Activated CD8-positive, alpha-beta T cell treated with anti-CD3 and anti-CD28 coated beads, Interleukin-2, amount 10 ng/mL, durations not matched to agents 7 days and 5 days (primary cell): ENCODE measurements at places on chromosomes 6 and 20.
A peak's percentile ranks its signal among the peaks of the same experiment; 100 is the strongest.

DNA sequence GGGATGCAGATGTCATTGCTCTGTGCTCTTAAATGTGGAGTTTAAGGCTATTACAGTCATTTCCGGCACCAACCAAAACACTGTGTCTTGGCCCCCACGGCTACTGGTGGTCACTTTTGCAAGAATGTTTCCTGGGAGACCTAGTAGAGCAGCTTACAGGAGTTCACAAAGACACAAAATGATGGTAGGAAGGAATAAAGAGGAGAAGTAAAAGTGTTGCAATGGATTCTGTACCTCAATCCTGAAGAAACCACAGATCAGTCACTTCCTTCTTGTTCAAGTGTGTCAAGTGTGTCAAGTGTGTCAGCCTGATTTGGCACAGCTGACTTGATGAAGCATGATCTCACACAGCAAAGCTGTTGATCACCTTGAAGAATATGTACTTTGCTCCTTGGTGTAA is 344.0 kb downstream of the PLCB1 start:
- no peak for DNase-seq

DNA sequence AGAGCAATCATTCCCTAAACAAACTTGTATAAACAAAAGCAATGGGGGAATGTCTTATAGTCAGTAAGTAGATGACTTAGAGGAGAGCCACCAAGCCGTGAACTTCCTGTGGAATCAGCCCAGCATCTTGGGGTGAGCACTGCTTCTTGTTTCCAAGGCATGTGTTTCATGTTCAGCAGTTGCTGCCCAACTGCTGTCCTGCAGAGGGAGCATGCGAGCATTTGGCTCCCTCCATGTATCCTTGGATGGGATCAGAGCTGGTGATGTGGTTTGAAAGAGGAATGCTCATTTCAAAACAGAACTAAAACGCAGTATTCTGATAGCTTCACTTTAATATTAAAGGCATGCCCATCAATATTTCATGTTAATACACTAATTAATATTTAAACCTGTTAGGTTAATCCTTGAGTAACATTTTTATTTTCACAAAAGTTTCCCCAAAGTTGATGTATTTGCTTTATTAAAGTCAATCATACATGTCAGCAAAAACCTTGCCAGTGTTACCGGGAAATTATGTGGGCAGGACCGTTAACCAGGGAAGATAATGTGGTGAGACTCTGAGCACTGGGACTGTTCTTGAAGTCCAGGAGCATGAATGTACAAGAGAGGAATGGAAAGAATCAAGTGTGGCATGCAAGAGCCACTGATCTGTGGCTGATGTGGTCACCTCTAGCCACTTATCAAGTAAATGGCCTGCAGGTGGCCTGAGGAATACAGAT is 172.1 kb upstream of the GGTLC1 start:
- DNase-seq, result peak; percentile 35

DNA sequence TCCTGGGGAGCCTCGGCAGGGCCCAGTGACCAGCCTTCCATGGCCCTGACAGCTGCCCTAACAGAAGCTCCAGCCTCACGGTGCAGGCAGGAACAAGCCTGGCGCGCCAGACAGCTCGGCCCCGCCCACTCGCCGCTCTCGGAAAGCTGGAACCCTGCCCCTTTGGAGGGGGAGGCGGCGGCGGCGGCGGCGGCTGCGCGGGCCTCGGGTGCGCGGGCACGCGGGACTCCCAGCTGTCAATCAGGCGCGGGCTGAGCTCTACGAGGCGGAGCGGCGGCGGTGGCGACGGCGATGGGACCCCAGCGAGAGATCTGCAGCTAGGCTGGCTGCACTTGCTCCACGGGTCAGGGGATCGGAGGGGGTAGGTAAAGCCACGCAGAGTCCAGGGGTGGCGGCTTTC is at the start of gene NRSN1:
Gene NRSN1, plus strand, starts transcription at position 236 of the 400 bp plus-strand sequence. CDS start 8,113 bp downstream, outside the sequence.
- DNase-seq, result no peak

- DNase-seq, result no peak
These were observed 17.6 kb upstream of the CTAGE9 start for GRCh38 chr6:131728296-131728939.

- no peak for DNase-seq
These were observed 64.6 kb upstream of the TXNDC5 start for GRCh38 chr6:7974938-7975763.

- DNase-seq, result no peak
These were observed 206.7 kb downstream of the CLIC5 start for GRCh38 chr6:45808917-45809316.

- no peak for DNase-seq
These were observed 7.7 kb upstream of the SEC63 start for GRCh38 chr6:107965746-107966145.

GRCh38 chr6:109014606-109015005 is 80.0 kb downstream of the SESN1 start:
- no peak for DNase-seq

DNA sequence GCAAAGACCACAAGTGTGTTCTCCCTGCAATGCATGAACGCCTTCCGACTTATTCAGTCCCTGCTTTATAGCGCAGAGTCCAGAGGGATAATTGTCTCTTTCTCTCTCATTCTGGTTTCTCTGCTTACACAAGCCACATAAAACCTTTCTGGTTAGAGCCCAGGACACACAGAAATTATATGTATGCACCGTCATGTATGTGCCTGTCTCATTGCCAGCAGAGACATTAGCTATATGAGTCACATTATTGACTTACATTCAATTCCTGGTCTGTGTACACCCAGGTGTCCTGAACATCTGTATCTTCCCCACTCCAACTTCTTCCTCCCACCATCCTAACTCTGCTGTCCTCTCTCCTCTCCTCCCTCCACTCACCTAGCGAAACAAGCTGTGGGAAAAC is 44.0 kb downstream of the LRFN2 start:
- DNase-seq, result no peak

GRCh38 chr20:61382194-61382593 is 130.1 kb downstream of the CDH4 start:
- no peak for DNase-seq

GRCh38 chr6:122620428-122620827 is 10.2 kb downstream of the PKIB start:
- DNase-seq, result no peak

DNA sequence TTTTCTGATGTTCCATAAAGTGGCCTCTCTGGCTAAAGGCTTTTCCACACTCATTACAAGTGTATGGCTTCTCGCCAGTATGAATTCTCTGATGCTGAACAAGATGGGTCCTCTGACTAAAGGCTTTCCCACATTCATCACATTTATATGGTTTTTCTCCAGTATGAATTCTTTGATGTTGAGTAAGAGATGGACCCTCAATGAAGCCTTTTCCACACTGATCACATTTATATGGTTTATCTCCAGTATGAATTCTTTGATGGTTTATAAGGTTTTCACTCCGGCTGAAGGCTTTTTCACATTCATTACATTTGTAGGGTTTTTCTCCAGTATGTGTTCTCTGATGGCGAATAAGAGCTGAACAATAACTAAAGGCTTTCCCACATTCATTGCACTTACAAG is 20.4 kb downstream of the ZNF184 start:
- no peak for DNase-seq

- no peak for DNase-seq
These were observed 36.0 kb upstream of the GRM4 start for GRCh38 chr6:34181908-34182307.

DNA sequence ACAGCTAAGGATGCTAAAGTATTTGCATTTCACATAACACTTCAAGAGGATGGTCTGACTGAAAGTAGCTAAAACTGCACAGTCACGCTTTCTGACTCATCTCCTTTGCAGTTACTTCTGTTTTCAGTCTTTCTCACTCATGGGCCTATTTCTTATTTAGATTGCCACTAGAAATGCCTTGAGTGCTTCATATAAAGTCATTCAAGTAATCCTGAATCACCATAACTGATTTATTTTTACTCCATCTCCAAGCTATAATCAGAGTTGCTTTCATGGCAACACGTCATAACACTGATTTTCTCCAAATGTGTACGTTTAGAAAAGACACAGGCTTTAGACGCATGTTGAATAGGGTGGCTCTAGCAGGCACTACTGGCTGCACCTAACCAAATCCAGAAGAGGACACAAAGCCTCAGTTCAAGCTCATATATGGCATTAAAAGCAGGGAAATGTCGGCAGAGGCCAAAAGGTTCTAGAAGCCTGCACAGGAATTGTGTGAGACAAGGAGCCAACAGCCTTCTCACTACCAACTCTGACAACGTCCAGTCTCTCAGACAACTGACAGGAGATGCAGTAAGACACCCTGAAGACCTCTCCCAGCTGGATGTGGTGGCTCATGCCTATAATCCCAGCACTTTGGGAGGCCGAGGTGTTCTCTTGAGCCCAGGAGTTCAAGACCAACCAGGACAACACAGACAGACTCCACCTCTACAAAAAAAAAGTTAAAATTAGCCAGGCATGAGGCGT is 64.1 kb upstream of the BEND6 start:
- DNase-seq, result no peak

DNA sequence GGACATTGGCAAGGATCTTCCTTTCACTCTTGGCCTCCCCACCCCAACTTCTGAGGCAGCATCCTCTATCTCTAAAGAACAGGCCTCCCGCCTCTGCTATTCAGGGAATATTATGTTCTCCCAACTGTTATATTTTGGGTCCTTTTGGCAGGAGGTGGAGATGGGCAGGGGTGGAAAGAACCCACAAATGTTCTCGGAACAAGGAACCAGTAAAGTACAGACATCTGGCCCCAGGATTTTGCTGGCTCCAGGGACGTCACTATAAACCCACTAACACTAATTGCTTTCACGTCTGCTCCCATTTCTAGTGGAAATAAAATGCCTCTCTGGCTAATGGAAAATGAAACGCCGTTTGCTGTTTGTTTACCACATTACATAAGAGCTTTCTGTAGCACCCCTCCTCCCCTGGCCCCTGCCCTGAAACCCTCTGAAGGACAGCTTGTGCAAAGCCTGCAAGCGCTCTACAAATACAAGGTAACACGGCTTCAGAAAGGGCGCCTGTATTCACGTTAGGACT is 77.7 kb upstream of the TBC1D7 start:
- DNase-seq, result no peak

DNA sequence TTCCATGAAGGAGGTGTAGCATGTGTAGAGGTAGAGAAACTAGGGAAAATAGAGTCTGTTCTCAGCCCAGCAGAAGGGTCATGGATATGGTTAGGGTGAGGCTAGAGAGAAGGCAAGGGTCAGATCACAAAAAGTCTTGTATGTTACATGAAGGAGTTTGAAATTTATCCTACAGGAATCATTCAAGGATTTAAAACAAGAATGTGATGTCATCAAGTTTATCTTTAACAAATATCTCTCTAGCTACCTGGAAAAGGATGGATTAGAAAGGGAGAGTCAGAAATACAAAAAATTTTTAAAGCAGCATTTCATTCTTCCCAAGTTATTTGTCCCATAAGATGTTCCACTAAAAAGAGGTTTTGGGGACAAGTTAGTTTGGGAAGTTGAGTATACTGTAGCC is 4.4 kb upstream of the CHD6 start:
- DNase-seq, result no peak

DNA sequence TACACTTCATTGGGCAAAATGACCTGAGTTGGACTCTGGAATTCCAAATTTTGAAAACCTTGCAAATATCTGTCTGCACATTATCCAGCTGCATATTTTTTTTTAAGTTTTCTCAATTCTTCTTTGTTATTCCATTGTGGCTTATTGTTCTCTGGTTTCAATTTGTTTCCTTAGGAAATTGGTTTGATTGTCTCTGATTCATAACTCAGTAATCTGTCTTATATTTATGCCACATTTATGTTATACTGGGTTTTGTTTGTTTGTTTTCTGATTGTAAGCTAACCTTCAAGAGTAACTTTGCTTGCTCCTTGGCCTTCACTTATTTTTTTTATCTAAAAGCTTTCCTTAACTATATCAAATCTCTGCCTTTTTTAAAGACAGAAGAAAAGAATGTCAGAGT is 193.3 kb upstream of the PLCB4 start:
- DNase-seq, result no peak

GRCh38 chr6:13881621-13882165 is 43.1 kb upstream of the RNF182 start:
- no peak for DNase-seq

DNA sequence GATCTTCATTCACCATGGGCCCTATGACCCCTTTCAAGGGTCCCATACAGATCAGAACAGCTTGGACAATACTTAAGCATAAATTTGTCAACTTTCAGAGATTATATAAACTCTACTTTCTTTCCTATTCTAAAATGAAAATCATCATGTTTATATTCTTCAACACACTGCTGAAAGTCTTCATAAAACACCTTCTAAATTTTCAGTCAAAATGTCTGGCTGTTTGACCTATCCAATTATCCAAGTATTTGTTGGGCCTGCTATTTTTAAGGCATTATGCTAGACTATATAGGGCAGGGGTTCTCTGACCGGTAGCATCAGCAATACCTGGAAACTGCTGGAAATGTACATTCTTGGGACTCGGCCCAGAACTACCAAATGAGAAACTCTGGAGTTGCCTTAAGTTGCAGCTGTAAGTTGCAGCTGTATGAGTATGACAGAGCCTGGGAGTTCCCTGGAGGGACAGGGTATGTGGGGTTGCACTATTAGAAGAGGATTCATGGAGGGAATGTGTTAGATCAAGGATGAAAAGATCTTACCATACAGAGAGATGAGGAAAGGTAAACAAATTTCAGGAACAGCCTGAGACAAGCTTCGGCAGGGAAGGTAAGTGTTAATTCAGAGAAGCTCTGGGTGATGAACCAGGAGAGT is 293.0 kb downstream of the ADGB start:
- DNase-seq, result no peak

GRCh38 chr20:19761841-19762240 is 3.8 kb downstream of the RIN2 start:
- no peak for DNase-seq

GRCh38 chr20:5614506-5614905 is 135.7 kb upstream of the SHLD1 start:
- no peak for DNase-seq

DNA sequence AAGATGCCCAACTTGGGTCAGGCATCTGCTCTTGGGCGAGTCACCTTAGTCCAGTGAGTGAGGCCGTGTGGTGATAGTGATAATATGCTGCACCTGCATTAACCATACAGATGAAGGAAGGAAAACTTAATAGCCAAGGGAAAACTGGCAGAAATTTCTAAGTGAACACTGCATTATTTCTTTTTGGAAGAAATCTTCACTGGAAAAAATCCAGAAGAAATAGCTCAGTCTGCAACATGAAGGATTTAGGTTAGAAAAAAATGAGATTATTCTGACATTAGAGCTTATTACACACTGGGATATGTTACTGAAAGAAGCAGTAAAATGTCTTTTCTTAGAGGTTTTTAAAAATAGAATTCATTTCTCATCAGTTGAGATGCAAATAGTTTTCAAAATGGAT is 947.3 kb downstream of the KIF16B start:
- no peak for DNase-seq

DNA sequence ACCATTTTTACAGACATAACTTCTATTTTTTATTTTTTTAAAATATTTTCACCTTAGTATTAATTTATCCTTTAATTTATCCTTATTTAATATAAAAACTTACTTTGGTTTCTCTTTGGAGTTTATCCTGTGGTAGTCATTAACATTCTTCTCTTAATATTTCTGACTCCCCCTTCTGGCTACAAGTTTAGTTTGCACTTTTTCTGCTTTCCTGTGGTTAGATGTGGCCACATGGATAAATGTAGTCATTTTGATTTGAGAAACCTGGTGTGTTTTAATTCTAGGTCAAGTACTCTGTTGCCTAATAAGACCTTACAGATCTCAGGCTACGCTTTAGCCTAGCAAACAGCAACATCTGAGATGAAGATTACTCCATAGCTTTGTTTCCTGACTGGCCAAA is 1187.5 kb downstream of the HACE1 start:
- DNase-seq, result no peak
